ENCODE measurements at places on chromosomes 1 and 21.

GRCh38 chr1:155256058-155256852 is 972 bp upstream of the ENTREP3 start:
- no peak for DNase-seq

DNA sequence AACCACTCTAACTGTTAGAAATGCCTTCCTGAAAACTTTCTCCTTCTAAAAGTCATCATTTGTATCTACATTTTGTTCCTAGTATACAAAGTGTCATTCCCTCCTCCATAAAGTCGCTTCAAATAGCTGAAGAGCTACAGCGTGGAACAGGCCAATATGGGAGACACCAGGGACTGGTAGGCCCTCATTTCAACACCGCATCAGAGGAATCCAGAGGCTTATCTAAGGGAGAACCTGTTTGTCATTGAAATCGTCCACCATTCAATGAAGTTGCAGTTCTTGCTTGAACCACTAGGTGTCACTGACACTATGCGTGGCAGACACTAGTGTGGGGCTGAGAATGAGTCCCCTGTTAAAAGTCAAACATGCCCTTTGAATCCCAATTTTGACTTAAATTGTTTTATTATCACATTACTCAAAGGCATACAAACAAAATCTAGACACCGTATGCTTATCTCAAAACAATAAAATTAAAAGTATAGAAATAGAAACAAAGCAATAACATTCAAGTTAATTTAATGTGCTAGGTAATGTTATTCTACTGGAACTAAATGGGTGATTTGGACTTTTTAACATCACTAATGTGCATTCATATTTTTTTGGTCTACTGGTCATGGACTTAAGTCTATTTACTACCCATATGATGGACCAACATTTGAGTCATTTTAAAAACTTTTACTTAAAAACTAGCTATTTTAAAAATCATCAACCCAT is 182.3 kb downstream of the FCRL5 start:
- DNase-seq: no peak

DNA sequence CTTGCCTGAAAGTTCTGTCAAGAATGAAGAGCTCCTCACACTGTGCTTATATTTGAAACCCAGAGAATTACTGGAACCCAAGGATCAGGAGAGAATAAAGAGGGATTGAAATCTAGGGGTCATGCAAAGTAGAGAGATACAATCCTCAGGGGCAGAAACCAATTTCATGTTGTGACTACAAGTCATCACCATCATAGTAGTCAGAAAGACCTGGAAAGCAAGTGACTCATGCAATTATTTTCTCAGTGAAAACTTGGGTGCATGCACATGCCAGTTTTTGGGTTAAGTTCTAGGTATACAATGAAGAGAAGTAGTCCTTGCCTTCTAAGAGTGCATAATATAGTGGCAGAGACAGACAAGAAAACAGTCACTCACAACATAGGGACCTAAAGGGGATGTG is 210.0 kb downstream of the ZC3H11B start:
- DNase-seq: no peak

- DNase-seq: no peak
These were observed 64.2 kb downstream of the IRF2BP2 start for GRCh38 chr1:234545517-234546386.

DNA sequence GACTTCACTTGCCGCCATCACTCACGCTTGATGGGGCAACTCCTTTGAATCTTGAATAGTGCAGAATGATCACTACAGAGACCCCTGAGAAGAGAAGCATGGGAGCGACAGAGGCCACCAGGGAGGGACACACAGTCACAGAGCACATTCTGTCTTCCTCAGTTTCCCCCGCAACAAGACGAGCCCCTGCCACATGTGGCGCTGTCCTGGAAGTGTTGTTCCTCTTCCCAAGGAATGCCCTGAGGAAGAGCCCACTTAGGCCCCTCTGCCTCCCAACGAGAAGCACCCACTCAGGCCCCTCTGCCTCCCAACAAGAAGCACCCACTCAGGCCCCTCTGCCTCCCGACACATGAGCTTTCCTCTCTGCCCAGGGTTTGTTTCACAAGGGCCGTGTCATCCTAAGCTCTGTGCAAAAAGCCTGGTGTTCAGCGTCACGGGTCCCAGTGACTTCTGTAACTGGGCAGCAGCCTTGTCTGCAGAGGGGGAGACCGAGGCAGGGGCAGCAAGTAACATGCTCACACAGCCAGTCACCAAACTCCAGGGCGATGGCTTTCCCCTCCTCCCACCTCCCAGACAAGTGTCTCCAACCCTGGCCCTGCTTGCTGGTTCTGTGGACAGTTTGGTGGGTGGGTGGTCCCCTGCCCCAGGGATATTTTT is 19.8 kb downstream of the SLC37A1 start:
- DNase-seq: no peak

DNA sequence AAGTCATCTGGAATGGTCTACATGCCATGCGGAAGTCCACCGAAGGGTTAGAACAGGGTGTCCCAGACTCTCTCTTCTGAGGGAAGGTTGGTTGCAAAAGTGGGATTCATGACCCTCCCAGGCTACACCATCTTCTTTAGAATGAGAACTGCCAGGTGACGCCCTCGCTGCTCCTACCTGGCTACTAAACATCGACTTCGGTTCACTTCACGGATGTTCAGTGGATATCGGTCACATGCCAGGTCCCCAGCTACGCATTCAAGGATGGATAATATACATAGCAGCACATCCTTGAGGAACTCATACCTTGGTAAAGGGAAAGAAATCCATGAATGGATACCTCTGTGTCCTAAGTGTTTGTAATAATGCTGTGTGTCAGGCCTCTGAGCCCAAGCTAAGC is 3.3 kb upstream of the OPTC start:
- no peak for DNase-seq

DNA sequence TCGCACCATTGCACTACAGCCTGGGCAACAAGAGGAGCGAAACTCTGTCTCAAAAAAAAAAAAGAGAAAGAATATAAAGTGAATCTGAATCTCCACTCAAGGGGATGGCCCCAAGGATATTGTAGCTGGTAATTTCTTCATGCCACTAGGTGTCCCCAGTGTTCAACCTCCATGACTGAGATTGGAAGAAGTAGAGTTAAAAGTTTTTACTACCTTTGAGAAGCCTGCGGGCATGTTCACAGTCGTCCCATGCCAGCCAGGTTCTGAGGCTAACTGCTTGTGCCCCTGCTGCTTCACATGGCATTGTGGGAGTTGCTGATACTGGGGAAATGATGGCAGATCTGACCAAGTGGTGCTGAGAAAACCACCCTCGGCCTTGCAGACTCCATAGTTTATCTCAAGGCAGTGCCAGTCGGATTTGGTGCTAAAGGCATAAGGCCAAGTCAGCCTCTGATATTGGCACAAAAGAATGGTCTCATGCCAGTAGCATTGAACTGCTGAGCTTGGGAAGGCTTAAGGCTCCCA is 10.8 kb upstream of the SHISA4 start:
- DNase-seq: peak; percentile 35

DNA sequence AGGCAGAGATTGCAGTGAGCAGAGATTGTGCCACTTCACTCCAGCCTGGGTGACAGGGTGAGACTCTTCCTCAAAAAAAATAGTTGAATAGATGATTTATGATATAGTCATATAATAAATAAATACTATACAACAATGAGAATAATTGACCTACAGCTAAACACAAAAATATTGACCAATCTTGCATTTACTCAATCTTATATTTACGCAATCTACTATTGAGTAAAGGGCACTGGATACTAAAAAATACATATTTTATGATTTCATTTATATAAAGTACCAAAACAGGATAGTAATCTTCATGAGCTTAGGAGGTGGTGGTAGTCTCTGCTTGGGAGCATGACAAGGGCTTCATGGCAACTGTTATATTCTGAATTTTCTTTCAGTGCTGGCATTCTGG is 19.1 kb upstream of the GBP3 start:
- DNase-seq: no peak

DNA sequence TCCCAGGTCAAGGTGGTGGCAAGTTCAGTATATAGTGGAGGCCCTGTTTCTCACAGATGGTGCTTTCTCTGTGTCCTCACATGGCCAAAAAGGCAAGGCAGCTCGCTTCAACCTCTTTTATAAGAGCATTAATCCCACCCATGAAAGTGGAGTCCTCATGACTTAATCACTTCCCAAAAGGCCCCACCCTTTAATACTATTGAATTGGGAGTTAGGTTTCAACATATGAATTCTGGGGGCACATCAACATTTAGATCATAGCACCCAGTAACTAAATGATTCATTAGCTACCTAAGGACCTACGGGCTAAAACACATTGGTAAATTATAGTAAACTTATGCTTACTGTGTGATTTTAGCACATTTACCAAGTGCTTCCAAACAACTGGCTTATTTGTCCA is 317.9 kb downstream of the LTN1 start:
- DNase-seq: no peak

GRCh38 chr1:25037174-25038074 is 107.3 kb upstream of the RUNX3 start:
- peak; percentile 82 for DNase-seq

- no peak for DNase-seq
These were observed 38.6 kb upstream of the TSPEAR start for GRCh38 chr21:44749759-44750674.

DNA sequence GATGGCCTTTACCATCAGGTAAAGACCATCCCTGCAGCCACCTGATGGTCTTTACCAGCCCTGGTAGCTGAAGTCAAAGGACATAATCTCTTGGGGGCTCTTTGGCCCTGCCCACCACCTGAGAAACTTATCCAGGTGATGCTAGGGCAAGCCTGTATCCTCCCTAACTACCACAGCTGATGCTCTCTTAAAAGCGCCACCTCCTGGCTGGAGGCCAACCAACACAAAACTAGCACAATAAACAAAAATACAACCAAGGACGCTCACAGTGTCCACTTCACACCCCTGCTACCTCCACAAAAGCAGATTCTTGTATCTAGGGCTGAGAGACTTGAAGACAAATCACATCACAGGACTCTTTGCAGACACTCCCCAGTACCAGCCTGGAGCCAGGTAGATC is 357.1 kb upstream of the POU3F1 start:
- no peak for DNase-seq

DNA sequence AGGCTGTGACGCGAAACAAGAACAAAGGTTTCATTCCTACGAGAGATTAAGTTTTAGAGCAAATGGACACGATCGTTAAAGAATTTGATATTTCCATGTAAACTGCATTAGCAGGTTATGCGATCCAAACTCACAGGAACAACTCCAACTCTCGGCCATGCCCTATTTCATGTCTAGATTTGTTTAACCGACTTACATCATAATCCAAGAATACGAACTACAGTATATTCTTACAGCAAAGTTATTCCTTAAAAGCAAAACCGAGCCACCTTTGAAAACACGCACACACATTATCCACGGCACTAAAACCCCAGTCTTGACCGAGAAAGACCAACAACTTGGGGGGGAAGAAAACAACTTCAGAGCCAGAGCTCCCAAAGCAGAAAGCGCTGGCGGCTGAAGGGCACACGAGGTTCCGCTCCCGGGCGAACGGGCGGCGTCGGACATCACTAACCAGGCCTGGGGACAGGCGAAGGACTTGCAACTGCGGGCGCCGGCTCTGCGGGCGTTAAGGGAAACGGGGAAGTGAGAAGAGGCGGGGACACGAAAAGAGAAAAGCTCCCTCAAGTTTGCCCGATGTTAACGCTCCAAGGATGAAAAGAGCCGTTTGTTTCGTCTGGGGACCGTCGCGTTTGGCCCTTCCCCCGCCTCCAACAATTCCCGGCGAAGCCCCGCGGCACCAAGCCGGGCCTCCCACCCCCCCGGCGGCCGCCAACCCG is 690 bp downstream of the B3GALNT2 start:
- DNase-seq: no peak

GRCh38 chr1:45843474-45843905 is 40.1 kb downstream of the MAST2 start:
- DNase-seq: no peak

GRCh38 chr1:28002600-28002999 is 42.8 kb downstream of the XKR8 start:
- DNase-seq: no peak

GRCh38 chr1:236303675-236304074 is 21.9 kb upstream of the ERO1B start:
- DNase-seq: no peak

DNA sequence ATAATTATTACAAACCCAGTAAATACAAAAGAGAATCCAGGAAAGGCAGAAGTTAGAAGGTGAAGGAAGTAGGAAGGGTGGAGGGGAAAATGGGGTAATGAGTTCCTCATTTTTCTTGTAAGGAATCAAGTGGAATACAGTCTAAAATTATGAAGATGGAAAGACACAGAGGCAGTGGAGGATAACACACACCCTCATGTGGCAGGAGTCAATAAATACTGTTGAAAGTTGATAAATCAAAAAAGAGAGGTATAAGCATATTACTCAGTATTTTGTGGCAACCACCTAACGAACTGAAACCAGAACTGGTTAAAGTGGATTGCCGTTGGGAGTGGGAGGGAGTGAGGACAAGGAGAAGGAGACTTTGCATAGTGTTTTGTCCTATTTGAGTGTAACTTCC is 78.6 kb upstream of the SLC44A3 start:
- DNase-seq: no peak
